Renal pelvis (tissue), 12 donors: ENCODE measurements at places on chromosomes 5 and 9. TPM values are rescaled to one million over a fixed set of nuclear protein-coding genes. Genes with fewer than 3 reads are reported as not detected.

The BHMT gene
- polyA plus RNA-seq, result 275 TPM

- no peak for DNase-seq
Observed at GRCh38 chr5:109532773-109533364, 123.1 kb upstream of the PJA2 start.

The GPR150 gene
- not detected for polyA plus RNA-seq

- DNase-seq, result no peak
Observed at GRCh38 chr9:2788919-2789318, 55.0 kb downstream of the PUM3 start.

- no peak for DNase-seq
Observed at GRCh38 chr5:104817127-104817526, 1254.5 kb upstream of the NUDT12 start.

GRCh38 chr5:142095035-142095434, 13.5 kb upstream of the NDFIP1 start:
- DNase-seq, result no peak

GRCh38 chr5:136332223-136333015, 32.9 kb downstream of the TRPC7 start:
- peak; percentile 47 for DNase-seq

DNA sequence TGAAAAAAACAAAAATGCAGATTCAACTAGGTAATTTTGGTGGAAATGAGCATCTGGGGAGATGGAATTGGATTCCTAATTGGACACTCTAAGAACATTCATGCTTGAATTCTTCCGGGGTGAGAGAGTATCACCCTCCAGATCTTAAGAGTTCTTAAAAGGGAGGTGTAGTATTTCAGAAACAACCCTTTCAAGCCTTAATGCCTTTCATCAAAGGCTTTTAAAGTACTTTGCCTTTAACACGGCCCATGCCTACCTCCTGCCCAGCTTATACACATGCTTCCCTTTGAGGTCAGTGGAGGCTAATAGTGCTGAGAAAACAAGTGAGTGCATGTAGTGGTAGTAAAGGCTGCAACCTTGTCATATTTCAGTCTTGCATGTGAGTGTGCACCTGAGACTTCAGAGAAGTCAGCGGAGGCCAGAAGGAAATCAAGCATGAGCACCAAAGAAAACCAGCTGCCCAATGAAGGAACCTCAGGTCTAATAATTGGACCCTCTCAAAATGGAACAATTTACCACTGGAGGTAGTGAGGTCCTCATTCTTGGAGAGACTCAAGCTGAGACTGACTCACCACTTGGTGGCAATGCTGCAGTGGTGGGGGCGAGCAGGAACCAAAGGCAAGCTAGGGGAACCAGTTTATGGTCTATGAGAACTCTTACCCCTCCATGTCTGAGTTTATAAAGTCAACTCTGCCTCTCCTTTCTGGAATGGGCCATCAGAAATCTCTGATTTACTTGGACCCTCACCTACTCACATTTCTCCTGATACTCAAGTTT, 98.4 kb upstream of the GDNF start:
- DNase-seq, result peak; percentile 38

GRCh38 chr9:129415942-129416651, 204.8 kb downstream of the C9orf50 start:
- DNase-seq, result peak; percentile 76

GRCh38 chr5:111505096-111505495, 7.2 kb downstream of the STARD4 start:
- peak; percentile 35 for DNase-seq

DNA sequence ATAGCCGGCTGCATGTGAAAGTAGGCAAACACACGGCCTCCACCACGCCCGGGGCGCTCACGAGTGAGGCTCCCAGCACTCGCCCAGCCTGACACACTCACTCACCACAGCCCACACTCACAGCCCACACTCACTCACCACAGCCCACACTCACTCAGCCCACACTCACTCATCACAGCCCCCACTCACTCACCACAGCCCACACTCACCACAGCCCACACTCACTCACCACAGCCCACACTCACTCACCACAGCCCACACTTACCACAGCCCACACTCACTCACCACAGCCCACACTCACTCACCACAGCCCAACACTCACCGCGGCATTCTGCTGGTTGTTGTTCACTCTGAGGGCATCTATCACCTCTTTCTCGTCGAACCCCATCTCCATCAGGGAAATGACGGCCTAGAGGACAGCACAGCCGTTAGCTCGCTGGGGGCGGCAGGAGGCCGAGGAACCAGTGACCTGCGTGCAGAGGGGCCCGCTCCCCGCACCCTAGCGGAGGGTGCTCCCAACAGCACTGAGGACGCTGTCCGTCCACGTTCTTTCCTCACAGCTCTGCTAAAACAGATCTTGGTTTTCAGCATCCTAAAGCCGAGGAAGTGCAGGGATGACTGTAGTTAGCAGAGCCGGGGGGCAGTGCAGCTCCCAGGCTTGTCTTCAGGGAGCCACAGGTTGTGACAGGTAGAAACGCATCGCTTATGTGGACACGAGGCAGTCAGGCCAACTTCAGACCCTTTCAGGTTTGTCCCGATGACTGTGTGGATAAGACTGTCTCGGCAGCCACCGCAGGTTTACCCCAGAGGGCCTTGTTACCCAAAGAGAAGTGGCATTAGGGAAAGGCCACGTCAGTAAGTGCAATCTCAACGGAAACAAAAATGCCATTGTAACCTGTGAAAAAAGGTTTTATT, 21.6 kb downstream of the UBAC1 start:
- DNase-seq, result no peak

GRCh38 chr9:130185490-130186031, 13.4 kb downstream of the NCS1 start:
- no peak for DNase-seq

- DNase-seq, result no peak
Observed at GRCh38 chr5:158942217-158942616, 157.5 kb downstream of the EBF1 start.

DNA sequence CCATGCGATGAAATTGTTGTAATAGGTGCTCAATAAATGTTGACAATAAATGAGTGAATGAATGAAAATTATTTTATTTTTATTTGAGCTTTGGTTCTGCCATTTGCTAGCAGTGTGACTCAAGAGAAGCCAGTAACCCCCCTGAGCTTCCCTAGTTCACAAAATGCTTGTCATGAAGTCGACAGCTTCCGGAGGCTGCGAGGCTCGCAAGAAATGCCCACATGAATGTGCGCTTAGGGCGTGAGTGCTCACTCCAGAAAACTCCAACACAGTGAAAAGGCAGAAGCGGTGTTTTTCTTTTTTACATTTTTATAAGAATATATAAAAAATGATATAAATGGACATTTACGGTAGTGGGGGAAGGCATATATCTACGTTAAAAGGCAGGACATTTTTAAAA, 26.5 kb downstream of the CDKN2A start:
- no peak for DNase-seq

- no peak for DNase-seq
Observed at GRCh38 chr9:13589034-13589737, 309.7 kb upstream of the MPDZ start.

- DNase-seq, result no peak
Observed at GRCh38 chr5:79853676-79854418, 137.2 kb downstream of the MTX3 start.

The GMCL2 gene
- polyA plus RNA-seq, result not detected

The CNTFR gene
- 31.6 TPM for polyA plus RNA-seq

DNA sequence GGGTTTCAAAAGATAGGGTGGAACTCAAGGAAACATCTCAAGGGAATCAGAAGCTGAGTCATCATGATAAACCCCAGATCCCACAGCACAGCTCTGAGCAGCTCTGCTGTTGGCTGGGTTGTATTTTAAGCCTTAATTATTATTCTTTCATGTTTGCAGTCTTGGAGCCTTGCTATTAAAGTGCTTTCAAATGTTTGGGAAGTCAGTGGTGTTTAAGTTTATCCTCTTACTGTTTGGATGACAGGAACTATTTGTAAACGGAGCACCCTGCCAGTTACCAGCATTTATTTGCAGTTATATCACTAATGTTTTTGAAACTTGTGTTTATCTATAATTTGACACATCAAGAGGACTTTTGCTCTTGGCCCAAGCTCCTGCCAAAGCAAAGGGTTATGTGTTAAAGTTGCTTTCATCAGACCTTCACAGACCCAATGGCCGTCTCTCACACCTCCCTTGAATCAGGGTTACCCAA, 141.1 kb upstream of the SPDL1 start:
- DNase-seq, result no peak

DNA sequence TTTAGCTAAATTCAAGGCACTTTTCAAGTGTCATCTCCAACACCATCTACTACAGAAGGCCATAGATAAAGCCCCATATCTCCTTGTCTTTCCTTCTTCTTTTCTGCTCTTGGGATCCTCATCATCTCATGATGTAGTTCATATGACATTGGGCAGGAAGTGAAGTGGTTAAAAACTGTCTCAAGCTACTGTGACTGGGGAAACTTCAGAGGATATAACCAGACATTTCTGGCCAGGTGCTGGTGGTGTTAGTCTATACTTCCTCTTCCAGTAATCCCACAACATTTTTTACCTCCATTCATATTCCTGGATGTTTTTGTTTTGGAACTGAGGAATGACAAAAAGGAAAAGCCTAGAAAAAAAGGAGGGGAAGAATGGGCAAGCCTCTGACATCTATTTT, 188.7 kb downstream of the LURAP1L start:
- no peak for DNase-seq

DNA sequence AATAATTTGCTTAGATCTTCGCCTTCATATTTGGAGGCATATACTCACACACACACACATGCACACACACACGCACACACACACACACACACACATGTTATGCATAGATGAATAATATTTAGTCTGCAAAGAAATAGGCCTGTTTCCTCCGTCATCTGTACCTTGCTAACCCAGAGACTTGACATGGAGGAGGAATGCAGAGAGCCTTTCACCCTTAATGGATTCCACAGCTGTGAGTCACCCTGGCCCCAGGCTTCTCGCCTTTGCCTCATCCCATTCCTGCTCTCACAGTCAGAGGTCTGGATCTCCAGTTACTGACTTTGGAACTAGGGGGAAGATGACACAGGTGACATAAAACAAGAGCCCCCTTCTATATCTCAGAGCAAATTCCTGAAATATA, 29.7 kb downstream of the ZNF462 start:
- DNase-seq, result peak; percentile 50

DNA sequence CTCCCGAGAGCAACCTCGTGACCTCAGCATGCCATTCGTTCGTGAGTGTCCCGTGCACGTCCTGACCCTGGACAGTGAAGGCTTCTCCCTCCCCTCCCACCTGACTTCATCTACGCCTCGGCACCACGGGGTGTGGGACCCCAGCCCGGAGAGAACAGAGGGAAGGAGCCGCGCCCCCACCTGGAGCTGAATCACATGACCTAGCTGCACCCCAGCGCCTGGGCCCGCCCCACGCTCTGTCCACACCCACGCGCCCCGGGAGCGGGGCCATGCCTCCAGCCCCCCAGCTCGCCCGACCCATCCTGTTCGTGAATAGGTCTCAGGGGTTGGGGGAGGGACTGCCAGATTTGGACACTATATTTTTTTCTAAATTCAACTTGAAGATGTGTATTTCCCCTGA, 38.3 kb upstream of the FCN2 start:
- DNase-seq, result no peak

GRCh38 chr5:43416803-43417394, 4.7 kb upstream of the CCL28 start:
- no peak for DNase-seq

The GLRA1 gene
- 0.06 TPM for polyA plus RNA-seq

- DNase-seq, result no peak
Observed at GRCh38 chr5:170306381-170306831, 8.8 kb upstream of the LCP2 start.

GRCh38 chr5:39076757-39077728, 2.8 kb upstream of the RICTOR start:
- DNase-seq, result no peak

The CDKN2A gene
- not detected for polyA plus RNA-seq

GRCh38 chr5:141192110-141192725, at the start of gene PCDHB10:
PCDHB10 (plus strand) TSS chr5:141192353; CDS start chr5:141192553, 200 bp downstream.
- no peak for DNase-seq

- no peak for DNase-seq
Observed at GRCh38 chr9:12276505-12276904, 416.7 kb upstream of the TYRP1 start.

The PLAC8L1 gene
- 2.6 TPM for polyA plus RNA-seq

DNA sequence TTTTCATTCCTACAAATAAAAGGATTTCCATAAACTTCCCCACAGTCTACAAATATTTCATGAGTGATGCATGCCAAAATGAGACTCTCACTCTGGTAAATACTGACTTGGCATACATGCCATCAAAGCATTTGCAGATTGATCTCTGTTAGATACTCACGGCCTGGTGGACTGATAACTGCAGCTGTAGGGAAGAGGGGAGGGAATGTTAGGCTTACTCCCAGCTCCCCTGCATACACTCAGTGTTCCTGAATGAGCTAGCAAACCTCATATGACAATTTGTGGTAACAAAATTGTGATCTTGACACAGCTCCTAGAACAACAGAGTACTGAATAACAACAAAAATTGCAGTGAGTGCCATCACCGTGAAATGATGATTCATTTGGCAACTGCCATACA, 435.3 kb downstream of the NR2F1-AS1 start:
- no peak for DNase-seq

The SLC12A7 gene
- 50.2 TPM for polyA plus RNA-seq

The OTP gene
- 0.03 TPM for polyA plus RNA-seq

DNA sequence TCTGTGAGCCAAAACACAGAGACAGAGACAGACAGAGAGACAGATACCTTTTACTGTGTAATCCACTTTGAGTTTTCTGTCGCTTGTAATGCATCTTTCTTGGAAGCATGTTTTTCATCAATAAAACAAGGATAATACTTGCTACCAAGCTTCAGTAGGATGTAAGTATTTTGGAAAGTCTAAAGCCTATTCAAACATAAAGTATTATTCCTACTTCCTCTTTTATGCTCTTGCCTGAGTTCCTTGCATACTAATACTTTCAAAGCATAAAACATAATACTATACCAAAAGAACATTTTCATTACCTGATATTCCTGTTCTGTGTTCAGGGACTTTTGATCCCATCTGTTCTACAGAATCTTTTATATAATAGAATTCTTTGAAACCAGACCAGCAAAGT, 64.5 kb upstream of the SLC30A5 start:
- no peak for DNase-seq

The PDLIM7 gene
- polyA plus RNA-seq, result 120 TPM

GRCh38 chr9:128002959-128003358, 22.2 kb upstream of the EEIG1 start:
- no peak for DNase-seq

- DNase-seq, result no peak
Observed at GRCh38 chr9:80720579-80720978, 968.8 kb downstream of the TLE1 start.

DNA sequence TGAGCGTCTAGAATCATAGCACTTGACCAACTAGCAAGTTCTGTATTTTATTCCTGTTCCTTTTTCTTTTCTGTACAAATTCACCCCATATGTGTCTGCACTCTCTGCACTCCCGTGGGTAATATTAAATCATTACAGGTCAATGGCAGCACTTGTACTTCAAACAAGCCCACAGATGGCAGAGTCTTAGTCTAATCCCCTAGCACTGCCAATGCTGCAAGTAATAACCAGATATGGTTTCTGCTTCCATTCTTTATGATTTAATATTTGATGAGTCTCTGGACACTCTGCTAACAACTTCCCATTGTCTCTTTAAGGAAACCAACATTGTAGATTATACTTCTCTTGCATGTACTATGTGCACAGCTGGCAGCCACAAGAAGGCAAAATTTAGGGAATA, 343.8 kb upstream of the CHD1 start:
- DNase-seq, result no peak

- DNase-seq, result no peak
Observed at GRCh38 chr5:159855476-159856191, 60.6 kb upstream of the ADRA1B start.

- no peak for DNase-seq
Observed at GRCh38 chr9:135801070-135801469, 99.1 kb downstream of the KCNT1 start.
